ENCODE measurements at places on chromosomes 3 and 15.

GRCh38 chr3:197083486-197083885 lies 53.9 kb upstream of the MELTF start:
- peak; percentile 11 for DNase-seq

- peak; percentile 82 for DNase-seq
Observed at GRCh38 chr3:129238945-129239705, 10.3 kb upstream of the COPG1 start.

DNA sequence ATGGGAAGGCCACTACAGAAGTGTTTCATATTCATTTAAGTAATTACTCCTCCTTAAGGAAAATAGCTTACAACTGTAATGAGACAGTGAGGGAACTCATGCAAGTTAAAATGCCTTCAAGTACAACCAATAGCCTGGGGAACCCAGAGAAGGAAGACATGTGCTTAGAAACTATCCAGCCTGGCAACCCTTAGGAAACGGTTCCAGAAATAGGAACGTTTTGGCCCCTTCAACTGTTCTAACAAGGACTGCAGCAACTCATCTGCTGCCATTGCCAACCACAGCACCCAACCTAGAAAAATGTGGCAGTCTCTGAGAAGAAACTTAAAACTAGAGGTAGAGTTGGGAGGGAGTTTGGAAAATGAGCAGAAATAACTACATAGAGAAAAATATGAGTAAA lies 147.5 kb upstream of the STRIT1 start:
- DNase-seq = no peak

- DNase-seq = no peak
Observed at GRCh38 chr3:115486880-115487279, 136.4 kb upstream of the GAP43 start.

GRCh38 chr15:29601811-29602210 lies 220.5 kb downstream of the TJP1 start:
- no peak for DNase-seq

DNA sequence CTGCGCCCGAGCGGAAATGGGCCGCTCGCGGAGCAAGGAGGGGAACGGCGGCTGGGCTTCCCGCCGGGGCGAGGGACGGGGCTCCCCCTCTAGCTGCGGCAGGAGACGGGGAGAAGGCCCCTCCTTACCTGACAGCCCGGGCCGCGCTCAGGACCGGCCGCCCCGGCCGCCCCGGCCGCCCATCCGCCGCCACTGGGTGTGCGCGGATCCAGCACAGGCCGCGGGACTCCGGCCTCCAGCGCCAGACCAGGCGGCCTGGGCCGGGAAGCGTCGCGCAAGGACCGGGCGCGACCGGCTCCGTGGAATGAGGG lies 296 bp downstream of the TPRA1 start:
- no peak for DNase-seq

Measured in activated CD4-positive, alpha-beta T cell treated with anti-CD3 and anti-CD28 coated beads, Interleukin-2, Interleukin-4, amounts not matched to agents 100 ng/mL and 50 ng/mL, durations not matched to agents 16 hours and 8 hours (primary cell).